Right renal cortex interstitium (tissue), 3 donors: ENCODE measurements at places on chromosomes 3 and 15.

GRCh38 chr3:107806536-107806935 lies 283.8 kb downstream of the BBX start:
- DNase-seq = no peak

DNA sequence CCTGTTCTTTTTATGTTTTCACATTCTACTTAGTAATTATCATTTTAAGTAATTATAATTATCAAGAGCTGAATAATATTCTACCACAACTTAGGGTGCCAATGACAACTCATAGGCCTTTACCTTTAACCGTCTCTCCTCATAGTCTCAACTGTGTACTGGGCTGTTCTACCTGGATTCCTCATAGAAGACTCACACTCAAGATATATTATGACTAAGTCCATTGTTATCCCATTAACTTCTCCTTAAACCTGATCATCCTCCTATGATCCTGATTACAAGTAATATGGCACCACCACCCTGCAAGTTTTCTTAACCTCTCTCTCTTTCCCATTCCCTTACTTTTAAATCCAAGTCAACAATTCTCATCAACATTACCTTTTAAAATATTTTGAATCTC lies 285.9 kb upstream of the VEPH1 start:
- DNase-seq = no peak

GRCh38 chr3:18591120-18591519 lies 166.0 kb upstream of the SATB1 start:
- DNase-seq = no peak

DNA sequence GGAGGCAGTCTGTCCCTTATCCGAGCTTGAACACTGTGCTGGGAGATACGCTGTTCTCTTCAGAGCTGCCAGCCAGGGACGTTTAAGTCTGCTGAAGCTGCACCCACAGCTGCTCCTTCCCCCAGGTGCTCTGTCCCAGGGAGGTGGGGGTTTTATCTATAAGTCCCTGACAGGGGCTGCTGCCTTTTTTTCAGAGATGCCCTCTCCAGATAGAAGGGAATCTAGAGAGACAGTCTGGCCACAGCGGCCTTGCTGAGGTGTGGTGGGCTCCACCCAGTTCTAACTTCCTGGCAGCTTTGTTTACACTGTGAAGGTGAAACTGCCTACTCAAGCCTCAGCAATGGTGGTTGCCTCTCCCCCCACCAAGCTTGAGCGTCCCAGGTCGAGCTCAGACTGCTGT lies 319.9 kb upstream of the GRM7 start:
- DNase-seq = no peak

DNA sequence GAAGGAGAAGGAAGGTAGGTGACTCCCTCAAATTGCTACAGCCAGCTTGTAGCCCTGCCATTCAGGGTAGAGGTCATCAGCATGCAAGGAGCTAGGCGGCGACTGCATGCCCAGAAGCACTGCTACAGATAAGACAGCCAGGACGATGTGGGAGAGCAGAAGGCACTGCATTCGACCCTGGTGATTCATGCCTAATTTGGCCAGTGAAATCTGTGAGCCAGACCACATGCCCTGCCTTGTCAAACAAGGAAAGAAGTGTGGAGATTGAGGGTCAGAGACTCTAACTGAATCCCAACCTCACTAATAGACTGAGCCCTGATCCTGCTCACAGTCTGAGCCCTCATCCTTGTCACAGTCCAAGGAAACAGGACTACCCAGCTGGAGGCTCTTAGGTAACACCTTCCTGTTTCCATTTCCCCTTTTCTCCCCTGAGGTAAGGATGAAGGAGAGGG lies 86.6 kb downstream of the LINGO1 start:
- no peak for DNase-seq

DNA sequence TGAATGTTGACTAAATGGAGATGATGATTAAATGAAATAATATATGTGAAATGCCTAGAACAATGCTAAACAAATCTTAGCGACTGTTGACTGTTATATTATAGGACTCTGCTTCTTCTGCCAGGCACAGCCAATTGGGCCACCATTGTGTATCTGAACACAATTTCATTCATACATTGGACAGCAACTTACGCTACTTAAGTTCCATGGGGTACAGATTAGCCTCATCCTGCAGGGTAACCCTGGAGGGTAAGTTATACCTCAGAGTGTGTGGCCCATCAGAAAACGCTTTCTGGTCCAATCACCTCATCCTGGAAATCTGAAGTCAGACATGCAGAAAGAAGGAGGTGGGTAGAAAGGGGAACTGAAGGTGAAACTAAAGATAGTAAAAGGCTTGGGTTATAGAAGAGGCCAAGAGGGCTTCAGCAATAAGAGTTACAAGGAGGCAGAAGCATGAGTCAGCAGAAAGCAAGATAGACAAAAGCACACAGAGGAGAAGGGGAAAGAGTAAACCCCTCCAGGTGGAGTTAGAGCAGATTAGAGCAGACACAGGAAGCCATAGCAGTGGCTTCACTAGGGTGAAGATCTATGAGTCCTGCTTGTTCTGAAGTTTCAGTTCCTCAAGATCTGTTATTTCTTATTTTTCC lies 119.3 kb upstream of the SLC24A5 start:
- no peak for DNase-seq

GRCh38 chr3:149545049-149545448 lies 70.6 kb downstream of the TM4SF4 start:
- DNase-seq = no peak

GRCh38 chr15:80523746-80524145 lies 119.6 kb downstream of the ARNT2 start:
- no peak for DNase-seq

DNA sequence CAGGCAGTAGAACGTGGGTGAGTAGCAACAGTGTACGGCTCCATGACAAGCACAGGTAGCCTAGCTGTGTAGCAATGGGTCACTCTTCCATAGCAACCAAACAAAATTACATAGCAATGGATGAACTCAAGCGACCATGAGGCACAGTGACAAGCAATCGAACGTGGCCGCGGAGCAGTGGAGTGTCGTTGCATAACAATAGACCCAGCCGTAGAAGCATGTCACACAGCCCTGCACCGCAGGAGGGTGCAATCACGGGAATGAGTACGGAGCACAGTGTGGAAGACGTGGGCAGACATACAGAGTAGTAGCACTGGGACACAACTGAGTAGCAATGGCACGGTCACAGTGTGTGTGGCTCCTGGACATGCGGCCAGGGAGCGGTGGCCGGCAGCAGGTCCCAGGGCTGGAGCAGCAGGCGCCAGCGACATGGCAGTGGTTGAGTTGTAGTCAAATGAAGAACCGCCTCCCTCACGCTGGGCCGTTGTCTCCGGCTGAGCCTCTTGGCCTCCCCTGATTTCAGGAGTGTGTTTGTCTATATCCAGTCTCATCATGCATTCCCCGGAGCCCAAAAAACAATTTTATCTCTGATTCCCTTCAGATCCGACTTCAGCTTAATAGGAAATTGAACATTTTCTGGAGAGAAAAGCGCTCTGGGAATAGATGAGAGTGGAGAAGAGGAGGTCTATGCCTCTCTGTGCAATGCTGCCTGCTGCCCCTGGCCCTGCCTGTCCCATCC lies 64.1 kb downstream of the CCDC33 start:
- DNase-seq = no peak

DNA sequence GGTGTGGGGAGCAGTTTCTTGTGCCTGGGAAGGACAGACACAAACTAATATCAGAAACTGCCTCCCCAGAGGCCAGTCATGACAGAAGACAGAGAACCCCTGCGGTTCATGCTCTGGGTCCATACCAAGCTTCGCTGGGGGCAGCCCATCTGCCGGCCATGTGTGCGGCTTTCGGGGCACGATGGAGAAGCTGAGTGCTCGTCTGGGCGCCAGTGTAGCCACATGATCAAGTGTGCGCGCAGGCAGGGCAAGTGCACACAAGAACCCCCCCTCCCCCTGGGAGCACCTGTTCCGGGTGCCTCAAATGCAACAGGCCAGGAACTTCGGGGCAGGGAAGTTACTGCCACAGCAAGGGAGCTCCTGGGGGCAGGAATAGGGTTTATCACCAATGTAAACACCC lies 1.8 kb downstream of the ADAMTS17 start:
- DNase-seq = no peak

GRCh38 chr3:128195369-128195768 lies 42.1 kb downstream of the EEFSEC start:
- DNase-seq = no peak

DNA sequence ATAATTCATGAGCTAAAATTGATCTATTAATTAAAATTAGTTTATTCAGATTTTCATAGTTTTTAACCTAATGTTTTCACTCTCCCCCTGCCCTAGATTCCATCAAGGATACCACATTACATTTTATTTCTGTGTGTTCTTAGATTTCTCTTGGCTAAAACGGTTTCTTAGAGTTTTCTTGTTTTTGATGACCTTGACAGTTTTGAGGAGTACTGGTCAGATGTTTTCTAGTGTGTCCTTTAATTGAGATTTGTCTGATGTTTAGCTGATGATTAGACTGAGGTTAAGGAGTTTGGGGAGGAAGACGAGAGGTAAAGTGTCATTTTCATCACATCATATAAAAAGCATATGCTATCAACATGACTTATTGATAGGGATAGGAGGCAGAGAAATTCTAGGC lies 475.9 kb downstream of the SQOR start:
- DNase-seq = no peak

DNA sequence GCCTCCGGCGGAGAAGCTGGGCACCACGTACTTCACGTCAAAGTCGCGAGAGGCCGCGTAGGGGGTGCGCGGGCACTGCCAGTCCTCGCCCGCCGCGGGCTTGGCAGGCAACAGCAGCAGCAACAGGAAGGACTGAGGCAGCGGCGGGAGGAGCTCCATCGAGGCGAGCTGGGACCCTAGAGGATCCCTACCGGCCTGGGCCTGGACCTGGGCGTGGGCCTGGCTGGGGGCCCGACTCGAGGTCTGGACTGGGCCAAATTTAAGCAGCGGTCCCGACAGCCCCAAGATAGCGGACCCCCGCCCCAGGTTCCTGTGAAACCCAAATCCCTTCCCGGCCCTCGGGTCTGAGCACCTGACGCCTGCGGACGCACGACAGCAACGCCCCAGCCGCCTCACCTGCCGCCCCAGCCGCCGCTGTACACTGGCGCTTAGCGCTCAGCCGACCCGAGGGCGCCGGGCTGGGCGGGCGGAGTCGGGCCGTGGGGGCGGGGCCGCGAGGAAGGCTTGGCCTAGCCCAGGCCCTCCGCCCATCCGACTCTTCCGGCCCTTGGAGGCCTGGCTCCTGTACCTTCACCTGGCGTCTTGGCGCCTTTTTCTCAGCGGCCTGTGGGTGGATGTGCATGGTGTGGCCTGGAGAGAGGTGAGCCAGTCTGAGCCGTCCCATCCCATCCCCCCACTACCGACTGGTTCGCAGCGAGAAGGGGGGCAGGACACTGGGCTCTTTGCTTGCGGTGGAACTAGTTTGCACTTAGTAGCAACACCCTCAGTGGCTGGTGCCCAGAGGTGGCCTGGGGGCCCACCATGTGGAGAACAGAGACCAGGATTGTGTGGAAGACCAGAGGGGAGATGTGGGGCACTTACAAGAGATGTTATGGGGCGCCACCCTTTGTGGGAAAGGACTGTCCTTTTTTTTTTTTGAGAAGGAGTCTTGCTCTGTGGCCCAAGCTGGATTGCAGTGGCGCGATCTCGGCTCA lies at the start of gene MST1R:
MST1R (minus strand) TSS at position 423 of the 974 bp plus-strand sequence; CDS start at position 159, 264 bp downstream.
- no peak for DNase-seq

DNA sequence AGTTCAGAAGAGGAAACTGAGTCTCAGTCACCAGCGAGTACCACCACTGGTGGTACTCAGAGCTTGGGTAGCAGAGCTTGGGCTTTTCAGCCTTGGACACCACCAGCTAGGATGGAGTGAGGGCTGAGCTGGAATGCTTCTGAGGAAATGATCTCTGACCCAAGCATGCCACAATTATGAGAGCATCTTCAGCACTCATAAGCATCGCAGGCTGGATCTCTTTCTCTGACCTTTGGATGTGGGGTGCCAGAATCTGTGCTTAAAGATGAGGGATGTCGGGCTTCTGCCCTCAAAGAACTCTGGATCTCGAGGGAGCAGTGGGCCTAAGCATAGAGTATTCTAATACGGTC lies 36.4 kb downstream of the ZNF710 start:
- DNase-seq = no peak

DNA sequence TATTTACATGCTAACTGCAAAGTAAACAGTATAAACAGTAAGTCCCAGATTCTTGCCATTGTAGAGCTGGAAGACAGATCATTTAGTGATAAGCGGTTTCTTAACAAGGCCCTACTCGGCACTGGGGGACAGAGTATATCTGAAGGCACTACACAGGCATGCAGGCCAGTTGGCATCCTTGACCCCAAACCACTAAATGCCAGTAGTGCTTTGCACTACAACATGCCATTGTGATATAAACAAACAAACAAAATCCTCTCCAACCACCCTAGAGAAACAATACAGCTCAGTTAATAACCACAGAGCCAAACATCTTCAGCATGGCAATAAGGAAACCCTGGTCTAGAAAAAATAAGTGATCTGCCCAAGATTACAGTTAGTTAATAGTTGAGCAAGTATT lies 5.3 kb downstream of the AQR start:
- no peak for DNase-seq

DNA sequence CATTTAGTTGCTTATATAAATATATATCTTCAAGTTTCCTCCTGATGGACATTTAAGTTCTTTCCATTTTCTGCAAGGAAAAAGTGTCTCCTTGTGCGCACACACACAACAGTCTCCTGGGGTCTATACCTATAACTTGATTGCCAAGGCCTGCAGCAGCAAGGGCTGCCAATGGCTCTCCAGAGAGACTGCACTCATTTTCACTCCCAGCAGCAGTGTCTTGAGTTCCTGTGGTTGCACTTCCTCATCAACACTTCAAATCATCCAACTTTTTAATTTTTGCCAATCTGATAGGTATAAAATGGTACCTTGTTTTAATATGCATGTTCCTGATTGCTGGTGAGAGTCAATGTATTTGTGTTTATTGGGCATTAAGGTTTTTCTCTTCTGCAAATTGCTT lies 23.1 kb downstream of the TNFAIP8L3 start:
- no peak for DNase-seq
